ENCODE measurements at places on chromosomes 2 and 18.
A peak's percentile ranks its signal among the peaks of the same experiment; 100 is the strongest.

GRCh38 chr2:179711375-179711774, 150.0 kb downstream of the ZNF385B start:
- DNase-seq: no peak

- peak; percentile 24 for DNase-seq
These were observed 929.2 kb upstream of the SOX11 start for GRCh38 chr2:4762951-4763376.

- DNase-seq: no peak
These were observed 554 bp downstream of the FEV start for GRCh38 chr2:218984239-218985020.

GRCh38 chr2:72803151-72803550, 22.7 kb downstream of the EXOC6B start:
- no peak for DNase-seq

- DNase-seq: peak; percentile 22
These were observed 683 bp downstream of the MBOAT2 start for GRCh38 chr2:9002637-9003365.

GRCh38 chr2:86764661-86765309, 25.9 kb downstream of the CD8A start:
- DNase-seq: peak; percentile 16

Data from NCI-H1105 (cell line).